ENCODE measurements at places on chromosomes 6 and 20.

DNA sequence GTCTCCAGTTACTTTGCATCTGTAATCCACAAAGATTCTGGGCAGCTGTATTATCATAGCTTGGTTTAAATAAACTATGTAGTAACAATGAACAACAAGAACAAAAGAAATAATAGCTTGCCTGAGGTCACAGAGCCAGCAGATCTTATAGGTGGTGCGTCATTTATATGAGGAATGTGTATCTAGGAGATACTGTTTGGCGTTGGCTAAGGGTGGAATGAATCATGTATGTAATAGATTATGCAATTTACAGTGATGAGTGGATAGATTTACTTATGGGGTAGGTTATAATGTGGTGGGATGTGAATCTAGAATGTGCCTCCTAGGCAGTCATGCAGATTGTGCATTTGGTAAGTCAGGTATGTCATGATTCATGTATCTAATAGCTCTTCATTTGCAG lies 42.8 kb downstream of the HNF4A start:
- no peak for DNase-seq

DNA sequence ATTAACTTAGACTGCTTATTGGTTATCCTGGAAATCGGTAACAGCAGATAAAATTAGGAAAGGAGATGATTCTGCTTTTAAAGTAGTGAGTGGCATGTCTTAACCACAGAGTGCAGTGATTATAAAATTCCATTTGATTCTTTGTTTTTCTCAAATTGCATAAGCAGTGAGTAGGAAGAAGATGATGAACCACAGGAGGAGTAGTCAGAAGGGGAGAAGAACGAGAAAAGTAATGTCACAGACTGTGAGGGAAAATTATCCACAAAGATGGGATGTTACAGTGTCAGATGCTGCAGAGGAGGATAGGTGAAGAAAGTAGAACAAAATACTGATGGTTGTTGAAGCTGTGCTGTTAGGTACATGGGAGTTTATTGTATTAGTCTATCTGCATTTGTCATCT lies 63.0 kb downstream of the ITCH start:
- DNase-seq: no peak

- no peak for DNase-seq
Observed at GRCh38 chr20:31538326-31538725, 24.1 kb downstream of the HM13 start.

DNA sequence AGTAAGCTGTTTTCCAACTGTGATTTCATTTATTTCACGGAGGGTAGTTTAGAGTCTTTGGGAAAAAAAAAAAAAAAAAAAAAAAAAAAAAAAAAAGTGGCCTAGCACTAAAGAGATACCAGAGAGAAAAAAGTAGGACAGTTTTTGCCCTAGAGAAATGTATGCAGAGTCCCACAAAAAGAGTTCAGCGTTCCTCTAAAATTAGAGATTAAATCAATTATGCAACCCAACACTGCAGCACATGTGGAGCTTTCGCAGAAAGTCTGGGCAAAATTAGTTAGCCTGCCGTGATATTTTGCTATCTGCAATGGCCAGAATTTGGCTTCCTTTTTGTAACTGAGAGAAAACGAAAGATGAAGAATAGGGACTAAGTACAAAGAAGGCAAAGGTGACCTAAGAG lies 309.8 kb downstream of the PKHD1 start:
- no peak for DNase-seq

DNA sequence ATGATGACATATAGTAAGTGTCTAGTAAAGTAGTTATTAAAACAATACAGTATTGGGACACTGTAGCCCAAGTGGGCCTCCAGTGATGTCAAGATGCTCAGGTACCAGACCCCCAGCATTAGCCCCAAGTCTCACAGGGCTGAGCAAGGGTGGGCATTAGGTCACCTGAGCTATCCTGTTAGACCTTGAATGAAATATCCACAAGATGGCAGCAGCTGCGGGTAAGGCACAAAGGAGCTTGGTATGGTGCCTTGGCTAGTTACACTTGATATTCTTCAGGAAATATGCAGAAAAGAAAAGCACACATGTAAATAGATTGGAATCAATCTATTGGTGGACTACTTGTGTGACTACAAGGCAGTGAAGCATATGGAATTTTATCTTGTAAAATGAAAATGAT lies 701.8 kb upstream of the ADGRB3 start:
- DNase-seq: no peak

GRCh38 chr6:6793388-6794250 lies 205.1 kb downstream of the LY86 start:
- DNase-seq: no peak

GRCh38 chr20:47244451-47244850 lies 112.0 kb downstream of the ZMYND8 start:
- no peak for DNase-seq

DNA sequence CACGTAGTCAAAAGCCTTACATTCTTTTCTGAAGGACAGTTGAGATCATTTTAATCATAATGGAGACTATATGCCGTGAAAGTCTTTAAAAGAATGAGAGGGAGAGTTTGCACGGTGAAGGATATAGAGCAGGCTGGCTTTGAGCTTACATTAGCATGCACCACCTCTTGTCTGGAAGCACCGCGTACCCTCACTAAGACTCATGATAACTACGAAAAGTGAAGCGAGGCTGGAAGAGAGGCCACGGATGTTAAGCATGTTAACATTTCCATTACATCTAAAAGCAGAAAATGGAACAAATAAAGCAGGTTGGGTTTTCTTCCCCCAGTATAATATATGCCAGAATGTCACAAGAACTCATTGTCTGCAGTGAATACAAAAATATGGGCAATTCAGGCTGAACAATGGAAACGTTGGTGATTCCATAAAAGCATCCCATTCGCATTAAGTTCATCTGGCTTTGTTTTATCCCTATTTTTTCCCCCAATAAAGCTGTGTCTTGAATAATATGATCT lies 40.6 kb upstream of the NKX2-2 start:
- DNase-seq: no peak

GRCh38 chr6:138215093-138215782 lies 3.1 kb downstream of the PBOV1 start:
- no peak for DNase-seq

GRCh38 chr6:46390153-46390876 lies 100.9 kb downstream of the RCAN2 start:
- DNase-seq: no peak

- DNase-seq: no peak
Observed at GRCh38 chr6:160368670-160369069, 20.5 kb downstream of the SLC22A3 start.

- DNase-seq: no peak
Observed at GRCh38 chr20:44480097-44480496, 4.4 kb downstream of the TTPAL start.

GRCh38 chr20:57022306-57022705 lies 244.1 kb downstream of the BMP7 start:
- DNase-seq: no peak
